ENCODE measurements at places on chromosomes 7 and 10.

DNA sequence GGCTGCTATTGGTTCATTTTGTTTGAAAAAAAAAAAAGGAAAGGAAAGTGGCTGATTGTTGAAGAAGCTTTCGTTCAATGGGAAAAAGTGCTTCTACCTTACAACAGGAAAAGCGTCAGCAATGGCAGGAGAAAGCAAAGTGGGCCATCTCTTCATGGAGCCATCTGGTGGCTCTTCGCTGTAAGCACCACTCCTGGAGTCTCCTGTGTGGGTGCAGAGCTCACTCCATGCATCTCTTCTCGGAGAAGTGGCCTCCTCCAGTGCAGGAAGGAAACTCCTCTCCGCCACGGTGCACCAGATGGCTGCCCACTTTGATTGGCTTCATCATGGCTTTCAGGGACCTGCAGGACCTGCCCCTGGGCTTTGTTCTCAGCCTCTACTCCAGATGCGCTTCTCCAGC is 250.9 kb downstream of the PTEN start:
- no peak for DNase-seq

DNA sequence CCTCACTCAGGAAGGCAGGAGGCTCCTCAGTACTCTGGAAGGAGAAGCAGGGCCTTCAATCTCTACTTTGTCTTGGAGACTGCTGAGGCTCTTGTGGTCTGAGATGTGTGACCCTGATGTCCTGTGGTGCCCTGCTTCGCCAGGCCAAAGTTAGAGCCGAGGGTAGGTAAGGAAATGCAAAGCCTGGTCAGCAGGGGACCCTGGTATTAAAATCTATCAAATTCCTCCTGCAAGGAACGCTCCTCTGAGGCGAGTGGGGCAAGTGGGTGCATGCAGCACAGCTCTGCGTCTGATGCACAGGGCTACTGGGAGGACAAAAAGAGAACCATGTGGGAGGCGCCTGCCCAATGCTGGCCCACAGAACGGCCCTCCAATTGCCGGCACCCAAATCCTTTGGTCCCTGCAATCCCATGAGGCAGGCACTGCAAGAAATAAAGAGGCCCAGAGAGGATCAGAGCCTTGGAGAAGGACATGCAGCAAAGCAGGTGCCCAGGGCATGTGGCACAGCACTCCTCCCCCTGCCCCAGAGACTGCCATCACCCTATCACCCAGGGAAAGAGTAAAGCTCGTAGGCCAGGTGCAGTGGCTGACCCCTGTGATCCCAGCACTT is 23.1 kb upstream of the ZMIZ1 start:
- no peak for DNase-seq

GRCh38 chr10:103888113-103888841 is 29.7 kb downstream of the STN1 start:
- no peak for DNase-seq

GRCh38 chr10:80203835-80204676 is 1.3 kb downstream of the ANXA11 start:
- DNase-seq = no peak

DNA sequence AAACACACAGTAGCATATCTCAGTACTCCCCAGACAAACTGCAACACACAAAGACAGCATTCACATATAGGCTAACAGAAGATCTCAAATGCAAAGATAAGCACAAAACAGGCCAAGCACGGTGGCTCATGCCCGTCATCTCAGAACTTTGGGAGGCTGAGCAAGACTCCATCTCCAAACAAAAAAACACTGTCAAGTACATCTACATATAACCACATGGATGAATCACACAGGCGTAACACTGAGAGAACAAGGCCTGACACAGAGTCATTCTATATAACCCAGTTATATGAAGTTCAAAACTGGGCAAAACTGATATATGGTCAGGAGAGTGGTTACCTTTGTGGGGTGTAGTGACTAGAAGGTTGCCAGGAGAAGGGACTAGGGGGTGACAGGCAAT is 506.4 kb downstream of the KCNMA1 start:
- no peak for DNase-seq

DNA sequence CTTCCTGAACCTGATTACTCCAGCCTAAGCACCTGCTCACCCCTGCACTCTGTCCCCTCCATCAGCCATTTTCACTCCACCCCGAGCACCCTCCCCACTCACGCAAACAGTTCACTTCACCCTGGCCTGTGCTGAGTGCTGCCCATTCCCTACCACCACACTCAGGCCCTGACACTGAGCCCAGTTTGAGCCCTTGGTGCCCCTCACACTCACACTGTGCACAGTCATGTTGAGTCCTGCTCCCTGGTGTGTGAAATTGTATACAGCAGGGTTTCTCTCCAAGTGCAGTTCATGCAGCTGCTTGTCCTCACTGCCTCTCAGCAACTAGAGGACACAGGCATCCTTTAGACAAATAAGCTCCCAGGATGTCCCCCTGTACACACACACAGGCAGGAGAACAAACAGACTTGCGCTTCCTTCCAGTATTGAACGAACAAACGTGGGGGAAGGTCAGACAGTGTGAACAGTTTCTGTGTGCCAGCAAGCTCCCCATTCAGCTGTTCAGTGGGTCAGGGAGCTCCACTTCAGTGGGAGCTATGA is 6.8 kb downstream of the MYO1G start:
- no peak for DNase-seq

DNA sequence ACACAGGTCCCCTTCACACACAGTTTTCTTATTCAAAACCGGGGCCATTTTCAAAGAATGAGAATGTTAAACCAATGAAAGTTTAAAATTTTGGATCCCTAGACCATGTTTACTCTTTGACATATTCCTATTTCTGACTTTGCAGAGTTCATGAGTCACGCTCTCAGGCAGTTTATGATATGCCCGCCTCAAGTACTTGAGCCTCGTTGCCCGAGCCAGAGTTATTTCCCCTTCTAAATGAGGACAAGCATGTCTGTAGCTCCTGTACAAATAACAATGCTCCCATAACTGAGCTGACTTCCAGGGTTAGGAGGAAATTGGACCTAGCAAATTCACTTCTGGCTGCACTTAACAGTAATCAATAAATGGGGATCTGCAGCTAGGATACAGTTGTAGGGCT is 87.9 kb upstream of the PDE1C start:
- DNase-seq = no peak

- no peak for DNase-seq
These were observed 99.8 kb downstream of the KMT2C start for GRCh38 chr7:152335900-152336571.

DNA sequence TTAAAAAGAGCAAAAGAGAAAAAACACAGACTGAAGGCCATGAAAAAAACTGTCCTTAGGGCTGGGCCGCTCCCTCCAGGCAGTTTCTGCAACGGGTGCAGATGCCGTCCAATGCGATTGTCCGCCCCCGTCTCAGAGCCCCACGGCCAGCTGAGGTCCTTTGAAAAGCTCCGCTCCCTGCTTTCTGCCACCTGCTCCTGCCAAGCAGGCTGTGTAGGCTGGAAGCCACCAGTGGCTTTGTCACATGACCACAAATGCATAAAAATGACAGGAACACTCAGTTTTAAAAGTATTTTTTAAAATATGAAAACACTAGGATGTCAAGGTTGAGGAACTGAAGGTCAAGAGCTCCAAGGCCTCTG is 71.7 kb downstream of the AMZ1 start:
- DNase-seq = no peak

GRCh38 chr7:65225422-65226006 is 148.1 kb upstream of the ZNF92 start:
- DNase-seq = no peak

GRCh38 chr10:45052700-45053099 is 52.0 kb downstream of the ZNF22 start:
- DNase-seq = no peak

DNA sequence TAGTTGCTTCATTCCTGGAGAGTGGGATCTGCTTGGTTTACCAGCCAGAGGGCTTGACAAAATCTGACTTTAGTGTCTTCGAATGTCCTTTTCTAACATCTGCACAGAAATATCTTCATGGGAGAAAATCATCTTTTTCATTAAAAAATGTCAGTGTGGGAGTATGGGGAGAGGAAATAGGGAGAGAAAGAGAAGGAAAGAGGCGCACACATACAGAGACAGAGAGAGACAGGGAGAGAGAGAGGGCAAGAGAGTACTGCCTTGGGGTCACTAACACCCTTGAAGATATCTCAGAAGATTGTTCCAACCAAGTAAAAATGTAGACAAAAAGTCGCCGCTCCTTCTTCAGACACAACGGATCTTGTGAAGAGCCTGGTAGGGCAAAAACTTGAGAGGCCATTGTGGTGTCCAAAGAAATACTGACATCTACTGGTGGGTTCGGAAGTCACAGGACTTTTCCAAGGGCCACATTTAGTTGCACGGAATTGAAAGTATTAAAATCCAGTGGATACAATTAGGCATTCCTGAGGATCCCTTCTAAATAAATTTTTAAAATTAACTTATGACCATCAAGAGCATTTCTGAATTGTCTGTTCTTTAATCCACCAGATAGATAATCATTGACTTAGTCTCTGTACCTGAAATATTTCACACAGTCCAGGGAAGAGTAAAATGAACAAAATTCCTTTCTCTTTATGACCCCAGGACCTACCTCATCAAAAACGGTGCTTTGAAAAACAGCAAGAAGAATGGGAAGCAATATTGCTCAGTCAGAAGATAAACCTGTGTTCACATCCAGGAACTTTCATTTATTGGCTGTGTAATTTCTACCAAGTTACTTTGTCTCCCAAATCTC is 29.7 kb downstream of the VIM start:
- peak; percentile 68 for DNase-seq

DNA sequence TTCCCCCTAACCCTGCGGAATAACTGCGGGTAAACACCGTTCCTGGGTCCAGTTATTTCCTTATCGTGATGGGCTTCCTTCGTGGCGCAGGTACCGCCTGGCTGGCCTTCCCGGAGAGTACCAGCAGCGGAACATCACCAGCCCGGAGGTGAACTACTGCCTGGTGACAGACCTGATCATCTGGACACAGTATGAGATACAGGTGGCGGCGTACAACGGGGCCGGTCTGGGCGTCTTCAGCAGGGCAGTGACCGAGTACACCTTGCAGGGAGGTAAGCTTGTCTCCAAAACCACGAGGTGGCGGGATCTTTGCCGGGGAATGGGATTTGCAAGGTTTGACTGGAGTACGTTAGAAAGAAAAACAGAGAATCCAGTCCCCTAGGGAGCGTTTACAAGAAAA is 665.0 kb upstream of the FOXK1 start:
- DNase-seq = no peak

- no peak for DNase-seq
These were observed 39.2 kb downstream of the LAMB4 start for GRCh38 chr7:108090791-108091460.

GRCh38 chr7:106978425-106979420 is 65.8 kb upstream of the PRKAR2B start:
- no peak for DNase-seq

- no peak for DNase-seq
These were observed 124.9 kb downstream of the ELFN1 start for GRCh38 chr7:1794888-1795542.

DNA sequence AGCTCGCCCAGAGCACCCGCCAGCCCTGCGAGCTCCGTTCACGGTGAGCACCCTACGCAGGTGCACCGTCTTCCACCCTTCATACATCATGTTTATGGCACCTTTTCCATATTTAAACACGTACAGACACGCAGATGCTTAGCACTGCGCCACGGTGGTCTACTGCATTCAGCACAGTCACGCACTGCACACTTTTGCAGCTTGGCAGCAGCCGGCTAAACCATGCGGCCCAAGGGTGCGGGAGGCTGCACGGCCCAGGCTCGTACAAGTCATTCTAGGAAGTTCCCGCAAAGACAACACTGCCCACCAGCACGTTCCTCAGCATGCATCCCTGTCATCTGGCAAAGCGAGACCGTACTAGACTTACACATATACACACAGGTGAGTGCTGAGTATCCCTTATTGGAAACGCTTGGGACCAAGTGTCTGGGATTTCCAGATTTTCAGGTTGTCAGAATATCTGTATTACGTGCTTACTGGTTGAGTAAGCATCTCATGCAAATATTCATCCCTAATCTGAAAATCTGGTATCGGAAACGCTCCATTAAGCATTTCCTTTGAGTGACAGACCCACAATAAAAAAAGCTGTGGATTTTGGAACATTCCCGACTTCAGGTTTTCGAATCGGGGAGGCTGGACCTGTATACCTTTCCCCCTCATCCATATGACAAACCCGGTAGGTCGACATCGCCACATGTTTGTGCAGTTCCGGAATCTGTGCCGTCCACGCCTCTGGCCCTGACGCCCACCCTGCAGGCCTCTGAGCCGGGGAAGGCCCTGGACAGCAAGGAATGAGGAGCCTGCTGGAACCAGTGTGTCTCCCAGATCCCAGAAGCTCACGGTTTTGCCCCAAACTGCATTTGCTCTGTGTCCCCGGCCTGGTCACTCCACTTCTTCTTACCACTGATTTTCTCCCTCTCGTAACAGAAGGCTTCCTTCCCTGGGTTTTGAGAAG is 222.2 kb downstream of the ELFN1 start:
- no peak for DNase-seq

GRCh38 chr7:106068986-106069385 is 43.1 kb downstream of the SYPL1 start:
- peak; percentile 53 for DNase-seq

DNA sequence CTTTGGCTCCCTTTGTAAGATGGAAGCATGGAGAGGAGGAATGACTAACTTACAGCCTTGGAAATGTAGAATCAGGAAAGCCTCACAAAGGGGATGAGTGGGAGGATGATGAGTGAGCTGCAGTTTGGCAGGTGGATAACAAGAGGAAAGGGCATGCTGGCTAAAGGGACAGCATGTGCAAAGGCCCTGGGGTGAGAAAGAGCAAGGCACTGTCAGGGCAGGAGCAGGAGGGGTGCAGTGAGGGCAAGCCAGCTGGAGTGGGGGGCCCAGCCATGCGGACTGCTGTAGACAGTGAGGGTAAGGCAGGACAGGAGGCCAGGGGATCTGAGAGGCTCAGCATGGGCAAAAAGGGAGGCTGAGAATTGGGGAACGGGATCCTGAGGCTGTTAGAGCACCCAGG is 20.5 kb downstream of the TLL2 start:
- no peak for DNase-seq

GRCh38 chr10:30447125-30447799 is 13.3 kb downstream of the MAP3K8 start:
- DNase-seq = no peak

DNA sequence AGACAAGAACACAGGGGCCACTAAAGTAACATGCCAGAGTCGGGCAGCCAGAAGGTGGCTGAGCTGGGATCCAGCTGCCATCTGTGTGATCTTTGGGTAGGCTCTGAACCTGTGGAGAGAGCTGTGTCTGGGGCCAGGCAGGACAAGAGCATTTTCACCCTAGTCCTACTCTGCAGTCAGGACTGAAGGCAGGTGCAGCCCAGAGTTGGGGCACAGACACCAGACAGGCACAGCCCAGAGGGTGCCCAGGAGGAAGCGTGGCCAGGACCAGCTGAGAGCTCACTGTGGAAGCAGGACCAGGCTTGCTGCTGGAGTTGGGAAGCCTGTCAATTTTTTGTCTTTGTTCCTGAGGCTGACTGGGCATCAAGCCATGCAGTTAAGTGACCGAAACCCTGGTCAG is 113.6 kb downstream of the ADCY1 start:
- DNase-seq = no peak

DNA sequence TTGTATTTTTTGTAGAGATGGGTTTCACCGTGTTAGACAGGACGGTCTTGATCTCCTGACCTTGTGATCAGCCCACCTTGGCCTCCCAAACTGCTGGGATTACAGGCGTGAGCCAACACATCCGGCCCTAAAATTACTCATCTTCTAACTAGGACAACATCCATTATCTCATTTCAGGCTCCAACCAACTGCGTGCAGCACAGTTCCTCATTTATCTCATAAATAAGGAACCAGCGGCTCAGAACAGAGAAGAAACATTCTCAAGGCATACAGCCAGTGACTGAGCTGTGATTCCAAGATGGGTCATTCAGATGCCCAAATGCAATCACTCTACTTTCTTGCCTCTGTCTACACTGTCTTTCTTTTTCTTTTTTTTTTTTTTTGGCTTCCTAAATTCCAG is 356.1 kb downstream of the ELMO1 start:
- DNase-seq = no peak
